B cell (primary cell): ENCODE measurements at places on chromosomes 2 and 18. TPM values are rescaled to one million over a fixed set of nuclear protein-coding genes. Genes with fewer than 3 reads are reported as not detected.

Gene EVA1A
- total RNA-seq = not detected in 2 replicates

Gene TUBA3D
- not detected in 2 replicates for total RNA-seq

Gene SLC23A3
- total RNA-seq = 15.2 and 16.6 TPM in 2 replicates

DNA sequence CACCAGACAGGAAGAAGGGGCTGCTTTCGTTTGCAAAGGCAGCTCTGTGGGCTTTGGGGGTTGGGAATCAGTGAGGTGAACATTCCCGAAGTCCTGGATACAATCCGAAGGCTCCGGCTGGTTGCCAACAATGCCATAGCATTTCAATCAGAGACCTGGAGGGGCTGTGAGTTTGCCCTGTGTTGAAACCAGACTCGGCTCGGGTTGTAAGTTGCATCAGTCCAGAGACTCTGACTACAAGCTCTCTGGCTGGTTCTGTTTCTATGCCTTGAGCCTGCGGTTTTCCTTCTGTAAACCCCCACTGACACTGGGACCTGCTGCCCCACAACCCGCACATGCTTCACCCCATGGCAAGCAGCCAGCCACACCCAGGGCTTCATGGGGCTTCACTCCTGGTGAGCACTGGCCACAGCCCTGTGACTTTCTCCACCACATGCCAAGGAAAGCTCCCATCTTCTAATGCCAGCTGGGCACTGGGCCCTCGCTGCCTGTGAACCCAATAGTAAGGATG, 85.7 kb upstream of the ODC1 start:
- no peak for DNase-seq

GRCh38 chr18:57210107-57210715, 63.3 kb downstream of the BOD1L2 start:
- no peak for DNase-seq

- DNase-seq = no peak
Observed at GRCh38 chr2:42102591-42103450, 55.0 kb downstream of the PKDCC start.

- no peak for DNase-seq
Observed at GRCh38 chr2:184394642-184395041, 203.7 kb upstream of the ZNF804A start.

- DNase-seq = no peak
Observed at GRCh38 chr18:33616556-33616955, 38.5 kb downstream of the ASXL3 start.

- DNase-seq = no peak
Observed at GRCh38 chr2:45879406-45879805, 227.9 kb downstream of the PRKCE start.

- no peak for DNase-seq
Observed at GRCh38 chr2:3469486-3469885, 49.8 kb downstream of the ADI1 start.

DNA sequence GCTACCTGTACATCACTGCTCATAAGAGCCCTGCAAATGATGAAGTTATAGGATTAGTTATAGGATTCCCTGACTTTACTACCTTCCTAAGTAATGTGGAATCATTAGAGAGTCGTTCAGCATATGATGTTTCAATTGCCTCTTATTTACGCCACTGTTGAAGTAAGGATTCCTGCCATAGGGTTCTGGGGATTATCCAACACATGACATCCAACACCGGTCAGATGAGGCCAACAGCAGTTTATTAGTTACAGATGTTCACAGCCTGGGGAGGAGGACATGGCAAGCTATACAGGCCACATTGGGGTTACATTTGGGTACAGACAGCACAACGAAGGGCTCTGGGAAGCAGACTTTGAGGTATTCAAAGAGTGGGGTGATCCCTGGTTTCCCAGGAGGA, 134.1 kb upstream of the MC4R start:
- DNase-seq = no peak

- no peak for DNase-seq
Observed at GRCh38 chr2:60051991-60052390, 501.5 kb downstream of the BCL11A start.
